Spinal cord (tissue), 10 donors: ENCODE measurements at places on chromosomes 6 and 20. TPM values are rescaled to one million over a fixed set of nuclear protein-coding genes. Genes with fewer than 3 reads are reported as not detected.

GRCh38 chr6:14767226-14767625 is 478.6 kb upstream of the JARID2 start:
- H3K36me3 ChIP-seq: no peaks in the 10 kb centered on the region
- H3K27me3 ChIP-seq: no peaks in the 10 kb centered on the region
- H3K4me3 ChIP-seq: no peak overlapping the region
- H3K4me1 ChIP-seq: no peaks in the 10 kb centered on the region
- DNase-seq: peak; percentile 64
- H3K27ac ChIP-seq: no peak overlapping the region

DNA sequence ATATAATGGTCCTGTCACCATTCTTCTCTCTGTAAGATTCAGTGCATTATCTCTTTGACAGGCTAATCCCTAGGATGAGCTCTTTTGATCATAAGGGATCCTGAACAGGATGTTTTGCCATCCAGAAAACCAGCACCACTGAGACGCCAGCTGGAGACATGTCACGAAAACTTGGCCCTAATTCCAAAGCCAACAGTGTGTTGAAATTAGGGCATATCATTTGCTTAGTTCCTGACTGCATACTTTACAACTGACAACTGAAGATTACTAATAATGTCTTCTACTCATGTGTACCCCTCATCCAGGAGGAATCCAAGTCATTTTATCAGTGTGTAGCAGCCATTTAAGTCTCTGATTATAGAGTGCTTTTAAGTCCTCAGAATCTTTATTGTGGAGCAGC is 243.6 kb downstream of the KCNQ5 start:
- H3K27ac ChIP-seq: no peak overlapping the region
- H3K36me3 ChIP-seq: no peaks in the 10 kb centered on the region
- H3K27me3 ChIP-seq: no peaks in the 10 kb centered on the region
- H3K4me3 ChIP-seq: no peak overlapping the region

GRCh38 chr6:75363304-75363703 is 78.7 kb upstream of the TMEM30A start:
- no peak overlapping the region for H3K4me3 ChIP-seq
- no peak for DNase-seq
- H3K36me3 ChIP-seq: no peaks in the 10 kb centered on the region
- H3K4me1 ChIP-seq: no peaks in the 10 kb centered on the region

DNA sequence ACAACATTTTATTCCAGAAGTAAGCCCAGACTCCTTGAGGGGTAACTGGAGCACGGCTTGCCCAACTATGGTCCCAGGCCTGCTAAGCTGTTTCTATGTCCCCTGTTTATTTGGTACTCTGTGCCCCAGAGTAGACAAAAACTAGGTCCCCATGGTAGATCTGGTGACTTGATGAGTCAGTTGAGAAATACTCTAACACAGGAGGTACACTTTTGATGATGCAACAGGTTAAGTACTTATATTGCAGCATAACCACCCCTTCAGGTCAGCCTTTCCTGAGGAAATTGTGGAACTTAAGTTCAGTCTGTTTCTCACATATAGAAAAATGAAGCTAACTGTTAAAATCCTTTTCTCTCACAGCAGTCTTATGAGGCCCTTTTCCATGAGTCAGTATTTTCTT is 19.6 kb downstream of the TTPAL start:
- no peak overlapping the region for H3K4me3 ChIP-seq
- no peaks in the 10 kb centered on the region for H3K27me3 ChIP-seq
- H3K36me3 ChIP-seq: peaks cover 40% of the 10 kb centered on the region
- H3K27ac ChIP-seq: no peak overlapping the region
- H3K4me1 ChIP-seq: no peaks in the 10 kb centered on the region

GRCh38 chr6:166410426-166410935 is 27.7 kb upstream of the MPC1 start:
- no peak overlapping the region for H3K27ac ChIP-seq
- no peak overlapping the region for H3K4me3 ChIP-seq
- no peaks in the 10 kb centered on the region for H3K27me3 ChIP-seq
- DNase-seq: no peak
- H3K4me1 ChIP-seq: no peaks in the 10 kb centered on the region

- peak overlapping the region; percentile 94 for H3K4me3 ChIP-seq
- H3K27ac ChIP-seq: peak overlapping the region; percentile 89
- no peaks in the 10 kb centered on the region for H3K27me3 ChIP-seq
- peaks cover 46% of the 10 kb centered on the region for H3K36me3 ChIP-seq
- DNase-seq: no peak
These were observed 1.5 kb downstream of the ZNFX1 start for GRCh38 chr20:49276161-49276960.

DNA sequence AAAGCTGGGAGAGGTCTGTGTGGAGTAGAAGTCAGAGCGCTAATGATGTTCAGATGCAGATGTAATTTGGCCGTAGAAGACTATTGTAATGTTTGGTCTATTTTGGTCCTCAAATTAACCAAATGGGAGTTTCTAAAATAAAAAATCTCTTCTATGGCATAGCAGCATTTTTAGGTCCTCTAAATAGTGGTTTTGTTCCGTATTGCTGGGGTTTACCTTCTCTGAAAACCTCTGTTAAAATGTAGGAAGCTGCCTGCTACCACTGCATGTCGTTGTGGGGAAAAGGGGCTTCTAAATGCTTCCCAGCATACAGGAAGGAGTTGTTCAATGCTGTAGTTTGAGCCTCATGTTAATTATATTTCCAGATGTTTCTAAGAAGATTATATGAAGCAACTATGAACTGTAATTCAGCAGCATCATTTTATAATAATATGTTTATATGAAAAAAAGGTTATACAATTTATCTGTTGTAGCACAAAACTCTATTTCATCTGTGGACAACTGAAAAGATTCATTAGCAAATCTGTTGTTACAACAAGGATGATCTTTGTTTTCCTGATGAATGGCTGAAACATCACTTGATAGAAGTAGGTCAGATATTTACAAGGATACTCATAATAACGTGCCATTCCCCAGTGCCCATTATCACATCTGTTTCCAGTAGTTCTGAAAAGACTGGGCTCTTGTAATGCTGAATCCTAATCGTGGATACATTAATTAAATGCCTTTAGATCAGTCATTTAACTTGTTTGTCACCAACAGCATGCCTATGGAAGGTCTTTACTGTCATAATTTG is 256.6 kb downstream of the TBC1D7 start:
- H3K4me1 ChIP-seq: no peaks in the 10 kb centered on the region
- H3K36me3 ChIP-seq: no peaks in the 10 kb centered on the region
- no peak overlapping the region for H3K4me3 ChIP-seq
- DNase-seq: no peak
- no peak overlapping the region for H3K27ac ChIP-seq

DNA sequence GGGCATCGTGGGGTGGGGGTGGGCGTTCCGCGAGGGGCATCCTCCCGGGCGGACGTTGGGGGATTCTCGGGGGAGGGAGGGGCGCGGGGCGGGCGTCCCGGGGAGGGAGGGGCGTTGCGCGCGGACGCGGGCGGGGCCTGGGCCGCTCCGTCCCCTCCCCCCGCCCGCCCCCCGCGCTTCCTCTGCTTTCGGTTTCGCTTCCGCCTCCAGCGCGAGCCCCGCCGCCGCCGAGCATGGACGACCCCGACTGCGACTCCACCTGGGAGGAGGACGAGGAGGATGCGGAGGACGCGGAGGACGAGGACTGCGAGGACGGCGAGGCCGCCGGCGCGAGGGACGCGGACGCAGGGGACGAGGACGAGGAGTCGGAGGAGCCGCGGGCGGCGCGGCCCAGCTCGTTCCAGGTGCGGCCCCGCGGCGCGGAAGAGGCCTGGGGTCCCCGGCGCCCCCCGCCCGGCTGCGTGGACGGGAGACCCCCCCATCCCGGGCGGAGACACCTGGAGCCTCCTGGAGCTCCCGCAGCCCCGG is at the start of gene OGFR:
OGFR (plus strand) TSS at position 209 of the 528 bp plus-strand sequence; CDS start at position 234, 25 bp downstream.
- no peak for DNase-seq
- peaks cover 65% of the 10 kb centered on the region for H3K36me3 ChIP-seq
- H3K27me3 ChIP-seq: no peaks in the 10 kb centered on the region
- H3K27ac ChIP-seq: peak within 1 kb of the TSS; percentile 45
- H3K4me1 ChIP-seq: peaks cover 49% of the 10 kb centered on the region

Gene C6orf58
- not detected for total RNA-seq
